Left lung (tissue), 14 donors: ENCODE measurements at places on chromosomes 6 and 20. TPM values are rescaled to one million over a fixed set of nuclear protein-coding genes. Genes with fewer than 3 reads are reported as not detected.

GRCh38 chr20:63594043-63594561 is 20.1 kb upstream of the HELZ2 start:
- DNase-seq = peak; percentile 37

- DNase-seq = no peak
These were observed 1.4 kb downstream of the STAU1 start for GRCh38 chr20:49186535-49187329.

DNA sequence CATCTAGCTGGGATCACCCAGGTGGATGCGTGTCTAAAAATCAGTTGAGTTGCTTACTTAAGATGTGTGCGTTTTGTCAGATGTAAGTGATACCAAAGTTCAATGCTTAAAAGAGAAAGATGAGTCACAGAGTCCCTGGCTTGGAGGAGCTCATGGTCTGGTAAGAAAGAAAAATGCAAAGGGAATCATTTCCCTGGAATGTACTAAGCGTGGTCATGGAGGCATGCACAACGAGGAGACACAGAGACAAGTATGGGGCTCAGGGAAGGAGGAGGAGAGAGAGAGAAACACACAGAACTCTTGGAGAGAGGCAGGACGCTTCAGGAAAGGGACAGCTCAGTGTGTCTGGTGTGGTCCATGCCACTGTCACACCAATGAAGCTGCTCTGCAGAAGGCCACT is 186.9 kb upstream of the GMDS start:
- no peak for DNase-seq

GRCh38 chr6:131175564-131175963 is 40.3 kb downstream of the AKAP7 start:
- no peak for DNase-seq

DNA sequence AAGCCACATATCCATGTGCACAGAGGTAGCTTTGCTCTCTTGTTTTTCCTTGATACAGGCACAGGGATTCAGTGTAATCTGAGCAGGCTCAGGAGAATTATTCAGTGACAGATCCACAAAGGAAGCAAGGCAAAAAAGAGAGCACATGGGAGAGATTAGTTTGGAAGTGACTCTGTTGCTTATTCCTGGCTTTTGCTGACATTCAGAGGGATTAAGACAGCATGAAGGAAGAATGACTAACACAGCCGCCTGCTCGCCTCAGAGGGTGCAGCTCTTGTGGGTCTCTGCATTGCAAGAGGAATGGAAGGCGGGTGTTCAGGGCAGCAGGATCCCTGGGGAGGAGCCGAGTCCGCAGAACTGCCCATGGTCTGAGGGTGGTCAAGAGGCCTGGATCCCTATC is 203.4 kb upstream of the KCNQ5 start:
- no peak for DNase-seq

DNA sequence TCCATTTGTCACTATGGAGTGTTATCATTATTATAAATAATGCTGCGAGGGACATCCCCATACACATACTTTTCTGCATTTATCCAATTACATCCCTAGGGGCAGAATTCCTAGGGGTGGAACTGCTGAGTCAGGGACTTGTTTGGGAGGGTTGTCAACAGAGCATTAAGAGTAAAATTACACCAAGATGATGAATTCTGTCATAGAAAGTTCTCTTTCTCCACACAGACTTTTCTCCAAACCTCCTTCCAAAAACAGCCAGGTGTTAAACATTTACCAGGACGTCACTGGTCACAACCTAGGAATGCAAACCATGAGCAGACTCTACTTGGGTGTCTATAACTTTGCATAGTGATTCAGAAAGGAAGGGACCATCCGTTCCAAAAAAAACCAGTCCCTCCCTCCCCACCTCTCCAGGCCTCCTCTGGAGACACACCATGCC is 95.5 kb downstream of the PRND start:
- no peak for DNase-seq

GRCh38 chr6:90581146-90581545 is 5.7 kb downstream of the MAP3K7 start:
- no peak for DNase-seq

GRCh38 chr20:64103871-64104666 is 3.3 kb downstream of the NPBWR2 start:
- peak; percentile 17 for DNase-seq

DNA sequence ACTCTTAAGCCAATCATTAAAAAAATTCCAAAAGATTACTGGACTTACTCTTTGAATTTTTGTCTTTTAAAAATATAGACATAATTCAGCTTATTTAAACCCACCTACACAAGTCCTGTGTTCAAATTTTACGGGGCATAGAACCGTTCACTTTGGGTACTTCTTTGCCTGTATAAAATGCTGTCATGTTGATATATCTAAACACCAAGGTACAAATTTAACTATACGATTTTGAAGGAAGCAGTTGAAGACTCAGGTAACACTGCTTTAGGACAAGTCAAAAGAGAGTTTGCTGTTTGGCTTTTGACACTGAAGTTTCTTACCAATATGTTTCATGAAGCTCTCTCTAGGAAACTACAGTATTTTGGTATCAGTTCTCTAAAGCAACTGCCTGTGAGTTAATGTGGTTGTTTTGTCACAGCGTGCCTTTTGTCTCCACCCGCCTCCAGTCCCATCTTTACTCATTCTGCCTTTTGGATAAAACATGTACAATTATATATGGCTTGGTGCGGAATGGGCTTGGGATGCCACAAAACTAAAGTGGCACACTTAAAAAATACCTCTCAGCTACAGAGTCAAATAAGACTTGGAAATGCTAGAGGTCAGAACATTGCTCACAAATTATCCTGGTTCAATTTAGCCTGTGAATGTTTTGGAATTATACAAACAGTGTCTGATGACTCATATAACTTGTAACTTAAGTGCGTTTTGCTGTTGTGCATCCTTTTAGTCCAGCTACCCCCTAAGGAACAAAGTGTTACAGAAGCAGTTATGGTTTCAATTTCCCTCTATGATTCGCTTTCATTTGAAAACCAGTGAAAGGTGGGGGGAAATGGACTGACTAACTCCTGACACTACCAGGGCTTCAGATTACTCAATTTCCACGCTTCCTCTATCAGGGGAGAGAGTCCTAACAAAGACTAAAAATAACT is 38.7 kb downstream of the RGS17 start:
- no peak for DNase-seq

DNA sequence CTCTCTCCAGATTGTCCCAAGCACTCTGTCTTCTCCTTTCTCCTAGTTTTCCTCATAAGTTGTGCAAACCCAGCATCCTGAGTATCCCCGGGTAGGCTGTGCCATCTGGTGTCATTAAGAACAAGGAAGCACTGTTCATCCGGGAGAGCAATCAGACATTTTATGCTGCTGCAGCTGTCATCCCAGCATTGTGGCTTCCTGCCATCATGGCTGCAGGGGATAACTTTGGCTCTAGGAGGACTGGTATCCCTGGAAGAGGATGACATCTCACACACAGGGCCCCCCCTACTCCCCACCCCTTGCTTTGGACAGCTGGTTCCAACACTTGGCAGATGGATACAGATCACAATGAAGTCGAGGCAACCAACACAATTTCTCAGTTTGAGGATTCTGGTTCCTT is 1195.1 kb upstream of the MAP3K7 start:
- no peak for DNase-seq

GRCh38 chr6:21998582-21998981 is 298.3 kb downstream of the PRL start:
- DNase-seq = no peak

- no peak for DNase-seq
These were observed 103.6 kb downstream of the PHF3 start for GRCh38 chr6:63739094-63739687.

FNDC11 gene
- total RNA-seq = 0.23 TPM

MATN4 gene
- not detected for total RNA-seq

WTAP gene
- 66.6 TPM for total RNA-seq
